Hindlimb muscle (tissue), 1 donor: ENCODE measurements at places on chromosomes 11 and 22. TPM values are rescaled to one million over a fixed set of nuclear protein-coding genes. Genes with fewer than 3 reads are reported as not detected.
A peak's percentile ranks its signal among the peaks of the same experiment; 100 is the strongest.

DNA sequence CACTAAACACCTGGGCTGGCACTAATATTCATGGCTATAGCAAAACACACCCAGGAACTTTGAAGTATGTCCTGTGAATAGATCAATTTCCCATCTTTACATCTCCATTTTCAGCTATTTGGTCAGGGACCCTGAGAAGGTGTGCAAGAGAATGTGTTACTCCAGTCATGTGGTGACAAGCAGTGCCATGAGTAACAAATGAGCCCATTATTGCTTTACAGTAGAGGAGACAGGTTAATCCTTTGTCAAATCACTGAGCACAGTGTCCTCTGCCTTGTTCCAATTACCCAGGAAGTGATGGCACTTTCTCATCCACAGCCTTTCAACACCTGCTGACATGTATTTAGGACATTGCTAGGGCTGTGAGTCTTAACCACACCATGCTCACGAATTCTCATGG is 664.8 kb upstream of the API5 start:
- no peak for DNase-seq

DNA sequence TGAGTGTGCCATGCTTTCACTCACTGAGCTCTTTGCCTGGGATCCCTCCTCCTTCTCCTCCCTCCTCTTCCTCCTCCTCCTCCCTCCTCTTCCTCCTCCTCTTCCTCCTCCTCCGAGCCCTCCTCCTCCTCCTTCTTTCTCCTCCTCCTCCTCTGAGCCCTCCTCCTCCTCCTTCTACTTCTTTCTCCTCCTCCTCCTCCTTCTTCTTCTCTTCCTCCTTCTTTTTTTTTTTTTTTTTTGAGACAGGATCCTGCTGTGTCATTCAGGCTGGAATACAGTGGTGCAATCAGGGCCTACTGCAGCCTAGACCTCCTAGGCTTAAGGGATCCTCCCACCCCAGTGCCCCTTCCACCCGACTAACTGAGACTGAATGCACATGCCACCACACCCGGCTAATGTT is 62.3 kb downstream of the DEUP1 start:
- DNase-seq = no peak

- DNase-seq = no peak
These were observed 366.9 kb downstream of the NTM start for GRCh38 chr11:131737357-131737756.

Gene OR52I1
- polyA plus RNA-seq = not detected

GRCh38 chr11:24286238-24286637 is 210.6 kb upstream of the LUZP2 start:
- no peak for DNase-seq

Gene SAA2
- polyA plus RNA-seq = not detected

- no peak for DNase-seq
These were observed 31.3 kb downstream of the CTNND1 start for GRCh38 chr11:57792870-57793269.

DNA sequence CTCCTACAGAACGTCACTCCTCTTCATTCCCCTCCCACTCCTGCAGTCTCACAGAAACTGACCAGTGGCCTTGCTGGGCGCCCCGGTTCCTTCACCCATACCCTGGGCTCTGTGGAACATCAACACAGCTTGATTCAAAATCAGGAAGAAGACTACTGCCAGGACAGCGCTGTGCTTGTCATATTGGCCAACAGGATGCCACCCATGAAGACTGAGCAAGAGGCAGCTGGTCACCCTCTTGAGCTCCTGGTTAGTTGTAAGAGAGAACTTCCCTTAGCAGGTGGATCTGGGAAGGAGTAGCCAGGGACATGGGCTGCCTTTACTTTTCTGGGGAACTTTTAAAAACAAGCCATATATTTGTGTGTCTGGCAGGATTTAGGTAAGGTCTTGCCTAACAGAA is 110.4 kb upstream of the TIMP3 start:
- DNase-seq = no peak

Gene MS4A4A
- polyA plus RNA-seq = 7.9 TPM

DNA sequence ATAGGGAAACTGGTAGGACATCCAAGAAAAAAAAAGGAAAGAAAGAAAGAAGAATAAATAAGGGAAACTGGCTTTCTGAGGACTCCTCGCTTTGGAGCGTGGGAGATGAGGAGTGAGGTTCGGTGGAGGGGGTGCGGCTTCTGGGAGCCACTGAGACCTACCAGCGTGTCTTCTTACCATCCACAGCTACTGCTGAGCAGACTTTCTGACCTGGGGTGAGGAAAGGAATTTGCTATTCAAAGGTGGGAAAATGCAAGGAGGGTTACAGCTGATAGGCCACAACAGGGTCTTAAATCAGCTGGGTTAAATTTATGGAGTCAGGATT is 488 bp upstream of the SELENOM start:
- no peak for DNase-seq

GRCh38 chr11:17846852-17847453 is 112.4 kb downstream of the KCNC1 start:
- no peak for DNase-seq

DNA sequence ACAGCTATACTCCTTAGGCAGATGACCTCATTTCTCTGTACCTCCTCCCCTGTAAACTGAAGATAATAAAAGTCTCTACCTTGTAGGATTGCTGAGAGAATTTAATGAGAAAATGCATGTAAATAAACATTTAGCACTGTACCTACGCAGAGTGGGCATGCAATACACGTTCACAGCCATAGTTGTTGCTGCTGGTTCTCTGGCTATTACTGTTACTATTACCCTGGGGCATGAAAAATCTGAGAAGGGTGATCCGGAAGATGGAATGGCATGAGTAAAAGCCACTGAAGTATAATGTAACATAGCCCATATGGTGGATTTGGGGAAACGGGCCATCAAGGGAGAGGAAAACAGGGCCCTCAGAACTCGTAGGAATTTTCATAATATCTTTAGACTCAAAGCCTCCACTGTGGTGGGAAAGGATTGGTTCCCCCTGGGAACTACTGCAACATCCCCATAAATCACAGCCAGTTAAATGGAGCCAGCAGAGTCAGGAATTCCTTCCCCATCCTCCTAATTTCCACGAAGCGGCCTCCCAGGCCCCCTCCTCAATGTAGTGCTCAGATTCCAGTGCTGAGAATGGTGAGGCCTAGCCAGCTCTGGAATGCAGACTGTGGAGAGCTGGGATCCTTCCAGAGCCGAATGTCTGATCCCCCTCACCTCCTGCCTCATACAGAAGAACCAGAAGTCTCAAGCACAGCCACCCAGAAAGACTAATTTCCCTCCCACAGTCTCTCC is 205.3 kb downstream of the MN1 start:
- DNase-seq = no peak

GRCh38 chr11:83510530-83511460 is 224.6 kb upstream of the CCDC90B start:
- DNase-seq = no peak

DNA sequence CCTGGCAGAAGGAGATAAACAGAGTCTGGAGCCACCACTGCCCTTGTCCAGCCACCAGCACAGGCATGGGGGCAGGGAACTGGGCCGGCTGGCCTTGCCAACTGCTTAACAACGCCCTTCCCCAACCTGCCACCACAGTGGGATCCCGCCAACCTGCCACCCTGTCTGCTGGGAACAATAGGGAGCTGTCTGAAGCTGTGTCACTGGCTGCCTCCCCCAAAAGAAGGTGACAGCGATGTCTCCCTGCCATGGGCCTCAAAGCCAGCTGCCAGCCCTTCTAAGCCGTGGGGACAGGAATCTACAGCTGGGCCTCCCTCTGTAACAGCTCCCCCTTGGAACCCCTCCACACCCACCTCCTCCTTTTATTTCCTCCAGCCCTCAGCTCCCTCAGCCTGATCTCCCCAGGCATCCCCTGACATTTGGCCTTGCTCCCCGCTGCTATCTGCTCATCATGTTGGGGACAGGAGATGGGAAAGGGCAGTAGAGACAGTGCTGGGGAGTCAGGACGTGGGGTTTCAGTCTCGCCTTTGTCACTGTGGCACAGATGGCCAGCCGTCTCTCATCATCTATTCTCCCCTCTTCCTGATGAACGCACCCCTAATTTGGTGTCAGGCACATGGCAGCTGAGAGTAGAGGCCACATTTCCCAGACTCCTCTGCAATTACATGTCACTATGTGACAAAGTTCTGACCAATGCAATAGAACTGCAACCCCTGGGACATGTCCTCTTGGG is 51.3 kb upstream of the PRDM11 start:
- no peak for DNase-seq

GRCh38 chr11:64649291-64649697 is 58.3 kb downstream of the SLC22A12 start:
- peak; percentile 45 for DNase-seq

Gene MEI1
- 1.1 TPM for polyA plus RNA-seq

DNA sequence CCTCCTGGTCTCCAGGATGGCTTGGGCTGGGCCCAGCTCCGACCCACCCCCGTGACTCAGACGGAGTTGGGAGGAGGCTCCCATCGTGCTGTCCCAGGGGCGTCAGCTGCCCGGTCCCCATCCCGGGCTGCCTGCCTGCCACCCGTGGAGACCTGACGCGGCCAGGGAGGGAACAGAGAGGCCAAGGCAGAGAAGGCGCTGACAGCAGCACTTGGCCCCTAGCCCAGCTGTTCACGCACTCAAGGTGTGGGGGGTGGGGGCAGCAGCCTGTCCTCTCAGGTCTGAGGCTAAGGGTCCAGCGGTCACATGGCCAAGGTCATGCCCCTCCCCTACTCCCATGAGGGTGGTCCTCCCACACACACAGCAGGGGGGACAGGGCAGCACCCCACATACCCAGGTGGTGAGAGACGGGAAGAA is 48.6 kb downstream of the ELFN2 start:
- no peak for DNase-seq

GRCh38 chr11:11261629-11262028 is 91.4 kb downstream of the CSNK2A3 start:
- DNase-seq = no peak

Gene SMTNL1
- polyA plus RNA-seq = 148 TPM

Gene SHANK3
- polyA plus RNA-seq = 22.7 TPM

DNA sequence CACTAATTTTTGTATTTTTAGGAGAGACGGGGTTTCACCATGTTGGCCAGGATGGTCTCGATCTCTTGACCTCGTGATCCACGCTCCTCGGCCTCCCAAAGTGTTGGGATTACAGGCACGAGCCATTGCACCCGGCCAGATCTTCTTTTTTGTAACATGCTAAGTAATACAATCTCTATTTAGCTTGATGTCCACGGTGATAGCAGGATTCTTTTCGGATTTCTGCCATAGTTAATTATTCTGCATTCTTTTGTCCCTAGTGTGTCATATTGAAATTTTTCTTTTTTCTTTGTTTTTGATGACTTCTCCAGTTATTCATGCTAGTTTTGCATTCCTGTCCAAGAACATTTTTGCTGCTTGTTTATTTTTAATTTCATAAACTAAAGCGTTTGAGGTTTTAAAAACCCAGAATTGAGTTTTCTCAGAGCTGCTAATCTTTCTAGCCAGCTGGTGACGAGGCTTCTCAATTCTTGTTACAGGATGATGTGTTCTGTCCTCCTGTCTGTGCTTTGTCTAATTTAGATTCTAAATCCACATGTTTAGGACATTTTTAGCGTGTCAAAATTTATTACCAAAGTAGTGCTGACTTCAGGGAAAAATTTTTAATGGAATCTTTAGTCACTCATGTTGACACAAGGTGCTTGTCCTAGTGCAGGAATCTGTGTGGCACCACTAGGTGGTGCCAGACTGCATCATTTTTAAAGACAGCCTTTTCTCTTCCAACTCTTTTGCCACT is 21.8 kb downstream of the NF2 start:
- DNase-seq = peak; percentile 66

Gene KRTAP5-5
- not detected for polyA plus RNA-seq

Gene DKK3
- polyA plus RNA-seq = 49.7 TPM

- no peak for DNase-seq
These were observed 42.1 kb upstream of the ALX4 start for GRCh38 chr11:44351898-44352498.

- no peak for DNase-seq
These were observed 11.7 kb upstream of the UCP3 start for GRCh38 chr11:74020539-74020938.

DNA sequence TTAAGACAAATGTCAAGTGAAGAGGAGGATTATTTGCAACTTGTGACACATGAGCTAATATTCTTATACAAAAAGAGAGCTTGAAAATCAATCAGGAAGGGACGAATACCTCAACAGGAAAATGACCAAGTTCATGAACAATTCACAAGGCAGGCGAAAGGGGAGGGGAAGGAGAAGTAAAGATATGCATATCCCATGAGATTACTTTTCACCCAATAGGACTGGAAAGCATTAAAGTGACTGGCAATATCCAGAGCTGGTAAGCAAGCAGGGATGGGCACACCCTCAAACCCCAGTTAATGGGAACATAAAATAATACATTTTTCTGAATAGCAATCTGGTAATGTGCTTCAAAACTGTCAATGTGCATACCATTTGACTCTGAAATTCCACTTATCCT is 129.5 kb downstream of the SLC1A2 start:
- no peak for DNase-seq

DNA sequence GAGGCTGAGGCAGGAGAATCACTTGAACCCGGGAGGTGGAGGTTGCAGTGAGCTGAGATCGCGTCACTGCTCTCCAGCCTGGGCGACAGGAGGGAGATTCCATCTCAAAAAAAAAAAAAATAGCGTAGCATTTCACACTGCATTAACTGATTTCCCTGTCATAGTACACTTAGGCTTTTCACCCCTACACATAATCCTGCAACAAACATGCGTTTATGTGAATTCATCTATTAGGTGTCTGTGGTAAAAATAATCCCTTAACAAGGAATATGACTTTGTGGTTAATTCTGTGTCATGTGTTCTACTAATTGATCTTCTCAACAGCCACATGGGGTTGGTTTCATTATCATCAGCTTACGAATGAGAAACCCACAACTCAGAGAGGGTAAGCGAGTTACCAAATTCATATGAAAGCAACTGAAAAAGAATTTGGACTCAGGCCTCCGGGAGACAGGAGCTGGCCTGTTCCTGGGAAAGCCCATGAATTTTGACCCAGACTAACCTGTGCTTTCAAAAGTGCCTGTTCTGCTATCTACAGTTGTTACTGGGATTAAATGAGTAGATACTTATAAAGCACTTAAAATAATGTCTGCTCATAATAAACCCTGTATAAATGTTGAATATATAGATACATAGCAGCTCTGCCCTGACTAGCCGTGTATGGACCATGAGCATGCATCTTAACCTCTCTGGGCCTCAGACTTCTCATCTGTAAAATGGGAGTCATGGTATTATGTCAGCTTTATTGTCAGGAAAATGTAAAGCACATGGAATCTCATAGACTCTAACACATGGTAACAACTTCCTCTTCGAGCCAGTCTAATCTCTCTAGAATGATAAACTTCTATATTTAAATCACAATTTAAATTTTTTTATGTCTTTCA is 36.6 kb downstream of the KCNJ1 start:
- no peak for DNase-seq

- DNase-seq = no peak
These were observed 60.6 kb upstream of the CRYBB3 start for GRCh38 chr22:25139062-25139461.

GRCh38 chr11:69403556-69404215 is 77.8 kb upstream of the LINC01488 start:
- no peak for DNase-seq
